ENCODE measurements at places on chromosomes 7 and 10. TPM values are rescaled to one million over a fixed set of nuclear protein-coding genes. Genes with fewer than 3 reads are reported as not detected.

GRCh38 chr7:22375359-22376048 is 18.6 kb upstream of the RAPGEF5 start:
- no peak for DNase-seq

DNA sequence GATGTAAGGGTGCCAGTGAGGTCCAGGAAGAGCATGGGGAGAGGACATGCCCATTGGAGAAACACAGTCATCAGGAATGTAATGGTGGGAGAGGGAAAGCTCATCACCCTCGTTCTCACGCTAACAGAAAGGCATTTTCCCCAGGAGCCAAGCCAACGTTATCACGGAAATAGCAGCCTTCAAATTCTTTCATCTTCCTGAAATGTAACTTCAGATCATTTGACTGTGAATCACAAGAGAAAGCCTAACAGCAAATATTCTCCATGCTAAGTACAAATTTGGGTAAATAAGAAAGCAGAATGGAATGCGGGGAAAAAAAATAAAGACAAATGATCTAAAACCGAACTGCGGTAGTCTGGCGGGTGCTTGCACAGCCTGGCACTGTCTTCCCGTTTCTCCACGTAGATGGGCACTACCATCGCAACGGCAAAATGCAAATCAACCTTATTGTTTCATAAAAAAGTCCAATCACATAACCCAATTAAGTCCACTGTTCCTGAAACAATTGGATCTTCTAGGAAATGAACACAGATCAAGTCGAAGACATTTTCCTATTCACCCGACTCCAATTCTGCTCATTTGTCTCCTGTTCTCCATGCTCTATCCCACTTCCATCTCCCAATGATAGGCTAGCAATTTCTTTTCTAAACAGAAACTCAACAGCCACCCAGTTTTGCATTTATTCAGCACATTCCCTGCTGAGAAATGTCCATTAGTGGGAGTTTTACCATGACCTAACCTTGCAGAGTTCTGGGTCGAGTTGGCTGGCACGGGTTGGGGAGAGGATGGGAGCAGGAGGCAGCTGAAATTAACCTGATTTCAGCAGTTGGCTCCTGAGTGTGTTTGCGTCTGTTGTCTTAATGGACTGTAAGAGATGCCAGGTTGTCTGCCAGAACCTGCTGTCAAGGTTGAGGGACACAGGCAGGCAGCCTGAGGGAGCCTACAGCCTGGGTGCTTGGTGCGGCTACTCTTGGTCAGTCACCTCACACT is 74.6 kb upstream of the FRMD4A start:
- DNase-seq: peak; percentile 85

- no peak for DNase-seq
Observed at GRCh38 chr7:63789378-63790176, 209.1 kb upstream of the ZNF722 start.

- no peak for DNase-seq
Observed at GRCh38 chr10:97736403-97736901, 476 bp upstream of the ZFYVE27 start.

- DNase-seq: no peak
Observed at GRCh38 chr10:106392778-106393177, 771.7 kb downstream of the SORCS1 start.

GRCh38 chr10:33331379-33331694 is 3.1 kb downstream of the NRP1 start:
- peak; percentile 19 for DNase-seq

GRCh38 chr10:70744617-70745143 is 40.5 kb downstream of the TBATA start:
- no peak for DNase-seq

DNA sequence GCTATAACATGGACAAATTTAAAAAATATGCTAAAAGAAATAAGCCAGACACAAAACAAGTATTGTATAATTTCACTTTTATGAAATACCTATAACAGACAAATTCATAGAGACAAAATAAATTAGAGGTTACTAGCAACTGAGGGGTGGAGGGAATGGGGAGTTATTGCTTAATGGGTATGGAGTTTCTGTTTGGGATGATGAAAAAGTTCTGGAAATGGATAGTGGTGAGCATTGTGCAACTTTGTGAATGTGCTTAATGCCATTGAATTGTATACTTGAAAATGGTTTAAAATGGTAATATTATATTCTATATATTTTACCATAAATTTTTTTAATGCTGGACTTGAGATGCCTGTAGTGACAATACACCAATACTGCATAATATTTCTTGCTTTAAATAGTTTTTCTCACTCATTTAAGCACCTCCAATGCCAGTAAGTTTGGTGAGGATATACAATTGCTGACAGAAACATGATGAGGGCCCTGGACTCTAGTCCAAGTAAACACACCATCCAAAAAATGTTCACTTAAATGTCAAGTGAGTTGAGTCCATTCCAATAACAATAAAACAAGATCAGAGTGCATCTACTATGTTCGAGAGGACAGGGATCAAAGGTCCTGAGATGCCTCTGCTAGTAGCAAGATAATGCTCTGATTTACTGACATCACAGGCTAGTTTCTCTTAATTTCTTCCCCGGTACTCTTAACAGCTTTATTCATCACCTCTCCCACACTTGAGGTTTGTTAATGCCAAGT is 71.9 kb downstream of the NT5C2 start:
- DNase-seq: no peak

EVX1 gene
- total RNA-seq: not detected

CCDC172 gene
- not detected for total RNA-seq

Measured in Caki2 (cell line).